ENCODE measurements at places on chromosomes 1 and 21. TPM values are rescaled to one million over a fixed set of nuclear protein-coding genes. Genes with fewer than 3 reads are reported as not detected.

The PADI6 gene
- not detected for total RNA-seq

The GBP1 gene
- 24.7 TPM for total RNA-seq

The INSRR gene
- not detected for total RNA-seq

DNA sequence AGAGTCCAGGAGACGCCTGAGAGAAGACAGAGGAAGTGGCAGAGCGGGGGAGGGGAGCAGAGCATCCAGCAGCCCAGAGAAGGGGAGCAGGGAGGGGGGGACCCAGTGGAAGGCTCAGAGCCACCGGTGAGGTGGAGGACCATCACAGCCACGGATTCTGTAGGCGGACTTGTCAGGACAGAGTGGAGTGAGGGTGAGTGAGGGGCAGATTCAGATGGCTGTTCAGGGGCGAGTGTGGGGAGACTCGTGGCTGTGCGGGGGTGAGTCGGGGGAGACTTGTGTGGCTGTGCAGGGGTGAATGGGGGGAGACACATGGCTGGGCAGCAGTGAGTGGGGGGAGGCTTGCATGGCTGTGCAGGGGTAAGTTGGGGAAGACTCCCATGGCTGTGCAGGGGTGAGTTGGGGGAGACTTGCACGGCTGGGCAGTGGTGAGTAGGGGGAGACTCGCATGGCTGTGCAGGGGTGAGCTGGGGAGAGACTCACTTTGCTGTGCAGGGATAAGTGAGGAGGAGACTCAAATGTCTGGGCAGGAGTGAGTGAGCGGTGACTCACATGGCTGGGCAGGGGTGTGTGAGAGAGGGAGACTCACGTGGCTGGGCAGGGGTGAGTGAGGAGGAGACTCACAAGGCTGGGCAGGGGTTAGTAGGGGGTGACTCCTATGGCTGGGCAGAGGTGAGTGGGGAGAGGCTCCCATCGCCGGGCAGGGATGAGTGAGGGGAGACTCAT, 56.8 kb upstream of the ABCG1 start:
- DNase-seq: no peak

- no peak for DNase-seq
Measured at GRCh38 chr1:4305526-4306301, 348.7 kb upstream of the AJAP1 start.

GRCh38 chr1:181778640-181779260, 282.8 kb downstream of the ZNF648 start:
- no peak for DNase-seq
